ENCODE measurements at places on chromosomes 2 and 18.

- no peak for DNase-seq
Measured at GRCh38 chr18:32763293-32763692, 9.5 kb downstream of the KLHL14 start.

- DNase-seq = no peak
Measured at GRCh38 chr2:181613241-181613640, 43.7 kb downstream of the CERKL start.

GRCh38 chr2:235951493-235951892 lies 216.7 kb downstream of the GBX2 start:
- DNase-seq = no peak

DNA sequence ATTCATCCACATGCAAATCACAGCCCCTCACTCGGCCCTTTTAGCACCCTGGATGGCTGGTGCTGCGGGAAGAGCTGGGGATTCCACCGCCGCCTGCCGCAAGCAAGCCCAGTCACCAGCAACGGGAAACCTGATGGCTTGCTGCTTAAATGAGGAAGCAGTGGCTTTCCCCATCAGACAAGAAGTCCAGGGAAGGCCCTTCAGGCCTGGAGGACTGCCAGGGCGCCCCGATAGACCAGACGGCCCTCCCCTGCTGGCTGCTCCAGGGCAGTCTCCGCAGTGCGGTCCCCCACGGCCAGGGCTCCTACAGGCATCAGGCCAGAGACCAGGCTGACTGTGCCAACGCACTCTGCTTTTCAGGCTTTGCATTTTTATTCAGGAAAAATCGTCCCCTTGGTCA lies 439.1 kb downstream of the EIPR1 start:
- no peak for DNase-seq

- DNase-seq = no peak
Measured at GRCh38 chr2:20675701-20676352, 8.9 kb downstream of the GDF7 start.

DNA sequence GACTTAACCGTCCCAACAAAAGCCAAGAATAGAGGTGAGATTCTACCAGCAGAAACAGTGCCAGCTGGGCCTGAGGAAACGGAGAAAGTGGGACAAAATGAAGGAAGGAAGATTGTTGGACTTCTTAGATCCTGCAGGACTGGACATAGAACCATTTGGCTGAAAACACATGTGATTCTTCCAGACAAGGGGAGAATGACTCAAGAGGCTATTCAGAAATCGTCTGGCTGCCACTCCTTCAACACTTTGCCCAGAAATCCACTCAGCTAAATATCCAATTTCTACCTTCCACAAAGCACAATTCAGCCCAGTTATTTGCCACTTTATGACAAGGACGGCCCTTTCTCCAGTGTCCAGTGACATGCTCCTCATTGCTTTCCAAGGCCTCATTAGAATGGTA lies 61.6 kb downstream of the SNORC start:
- DNase-seq = no peak

DNA sequence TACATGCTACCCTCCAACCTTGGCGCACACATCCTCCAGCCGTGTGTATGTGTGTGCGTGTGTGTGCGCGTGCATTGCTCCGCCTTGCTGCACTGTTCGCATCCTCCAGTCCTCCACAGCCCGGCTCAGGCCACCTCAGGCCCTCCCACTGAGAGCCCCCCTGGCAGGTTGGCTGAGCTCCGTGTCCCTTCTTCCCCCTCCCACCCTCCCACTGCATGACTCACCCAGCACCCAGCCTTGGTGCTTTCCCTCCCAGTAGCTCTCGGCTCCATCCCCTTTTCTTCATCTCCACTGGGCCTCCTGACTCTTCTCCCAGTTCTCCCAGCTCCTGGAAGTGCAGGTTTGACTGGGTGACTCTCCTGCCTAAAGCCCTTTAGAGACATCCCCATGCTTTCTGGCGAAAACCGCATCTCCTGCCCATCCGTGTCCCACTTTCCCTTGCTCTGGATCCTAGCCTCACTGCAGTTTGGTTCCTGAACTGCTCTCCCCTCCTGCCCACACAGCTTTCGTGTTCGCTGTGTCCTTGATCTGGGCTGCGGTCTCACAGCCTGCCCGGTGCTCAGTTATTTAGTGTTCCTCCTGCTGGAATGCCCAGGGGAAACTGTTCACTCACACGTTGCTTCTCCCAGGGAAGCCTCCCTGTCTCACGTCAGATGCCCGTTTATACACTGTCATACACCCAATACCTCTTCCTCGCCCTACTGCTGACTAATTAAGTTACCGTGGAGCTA lies 4.9 kb downstream of the TMEM177 start:
- no peak for DNase-seq

GRCh38 chr18:14781671-14782070 lies 33.7 kb downstream of the ANKRD30B start:
- DNase-seq = no peak

DNA sequence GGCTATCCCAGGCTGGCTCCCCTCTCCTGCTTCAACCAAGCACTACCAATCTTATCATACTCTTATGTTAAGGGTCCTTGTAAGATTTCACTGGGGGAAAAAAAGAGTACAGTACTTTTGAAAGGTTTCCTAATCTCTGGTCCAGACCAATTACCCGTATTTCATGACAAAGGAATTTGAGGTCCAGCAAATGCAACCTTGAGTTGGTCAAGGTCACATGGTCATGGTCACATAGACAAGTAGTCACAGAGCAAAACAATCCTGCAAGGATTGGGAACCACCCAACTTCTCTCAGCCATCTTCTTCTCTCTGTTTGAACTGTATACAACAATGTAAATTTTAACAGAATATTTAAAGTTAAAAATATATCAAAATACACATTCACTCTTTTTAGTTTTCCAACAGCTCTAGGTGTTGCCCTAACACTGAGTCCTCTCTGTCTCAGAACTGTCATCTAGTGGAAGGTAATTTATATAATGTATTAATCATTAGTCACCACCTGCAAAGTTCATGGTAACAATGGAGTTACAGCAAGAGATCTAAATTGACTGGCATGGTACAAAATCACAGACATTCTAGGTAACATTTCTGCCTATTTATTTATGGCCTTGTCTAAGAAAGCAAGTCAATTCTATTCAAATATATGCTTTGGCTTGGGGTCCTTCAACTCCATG lies 21.5 kb downstream of the DTNB start:
- no peak for DNase-seq

DNA sequence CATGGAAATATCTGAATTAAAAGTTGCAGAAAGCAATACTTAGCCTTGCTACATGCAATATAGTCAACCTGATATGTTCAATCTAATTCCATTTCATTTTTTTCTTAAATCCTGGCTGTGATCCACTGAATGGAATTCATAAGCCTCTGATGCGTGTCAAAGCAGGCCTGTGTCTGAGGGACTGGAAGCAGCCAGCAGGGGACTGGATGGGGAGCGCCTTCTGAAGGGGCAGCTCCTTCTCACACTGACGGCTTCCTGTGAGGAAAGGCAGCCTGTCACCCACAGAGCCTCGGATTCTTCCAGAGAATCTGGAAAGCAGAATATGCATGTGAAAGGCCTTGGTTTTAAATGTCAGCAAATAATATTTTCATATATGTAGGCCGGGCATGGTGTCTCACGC lies 73.5 kb downstream of the KCNF1 start:
- no peak for DNase-seq

DNA sequence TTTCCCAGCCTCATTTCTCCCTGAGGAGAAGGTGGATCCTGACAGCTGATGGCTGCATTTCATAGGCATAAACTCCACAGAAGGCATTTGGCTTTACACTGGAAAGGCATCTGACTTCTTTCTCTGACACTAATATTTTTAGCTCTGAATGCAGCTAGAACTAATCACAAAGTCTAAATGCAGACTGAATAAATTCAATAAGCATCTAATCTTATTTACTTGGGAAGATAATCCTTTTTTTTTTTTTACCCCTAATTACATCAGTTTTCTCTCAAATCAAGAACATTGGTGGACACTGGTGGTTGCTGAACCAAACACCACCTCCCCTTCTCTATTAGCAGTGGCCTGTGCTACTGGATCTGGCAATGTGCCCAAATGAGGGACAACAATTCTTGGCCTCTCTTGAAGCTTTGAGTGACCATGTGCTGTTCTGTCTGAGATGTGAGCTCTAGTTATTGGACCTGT lies 50.9 kb upstream of the CD226 start:
- no peak for DNase-seq

DNA sequence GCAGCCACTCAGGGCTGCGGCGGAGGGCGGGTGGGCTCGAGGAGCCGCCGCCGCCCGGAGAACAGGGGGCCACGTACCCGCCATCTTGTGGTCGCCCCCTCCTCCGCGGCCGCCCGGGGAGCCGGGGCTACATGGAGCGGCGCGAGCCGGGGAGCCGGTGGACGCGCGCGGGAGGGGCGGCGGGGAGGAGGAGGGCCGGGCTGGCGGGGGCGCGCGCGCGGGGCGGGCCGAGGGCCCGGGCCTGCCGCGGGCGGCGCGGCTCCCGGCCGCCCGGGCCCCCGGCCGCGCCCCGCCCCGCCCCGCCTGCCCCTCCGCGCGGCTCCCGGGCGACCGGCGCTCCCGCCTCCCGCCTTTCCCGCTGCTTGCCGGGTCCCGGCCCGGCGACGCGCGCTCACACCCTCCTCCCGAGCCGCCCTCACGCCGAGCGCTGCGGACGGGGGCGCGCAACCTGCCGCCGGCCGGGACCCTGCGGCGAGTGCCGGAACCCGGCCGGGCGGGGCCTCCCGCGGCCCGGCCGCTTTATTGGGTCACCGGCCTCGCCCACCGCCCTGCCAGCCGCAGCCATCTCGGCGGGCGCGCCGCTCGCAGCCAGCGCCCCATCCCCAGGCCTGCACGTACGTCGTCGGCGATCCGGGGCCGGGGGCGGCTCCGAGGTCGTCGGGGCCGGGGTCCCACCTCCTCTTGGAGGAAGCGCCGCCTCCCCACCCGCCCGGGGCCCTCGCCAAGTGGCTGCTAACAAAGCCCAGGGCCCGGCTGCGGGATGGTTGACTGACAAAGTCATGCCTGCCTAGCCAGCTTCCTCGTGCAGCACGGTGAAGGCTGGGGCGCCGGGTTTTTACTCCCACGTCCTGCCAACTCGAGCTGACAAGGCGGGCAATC lies at the start of gene PPP4R1:
Gene PPP4R1 (minus strand): TSS at position 159 of the 879 bp plus-strand sequence. CDS start 75 bp downstream, at position 84.
- no peak for DNase-seq

GRCh38 chr2:145199042-145199441 lies 679.1 kb upstream of the ZEB2 start:
- DNase-seq = no peak

GRCh38 chr2:96801786-96802595 lies 14.1 kb upstream of the CNNM3 start:
- DNase-seq = no peak

GRCh38 chr2:216222650-216223352 lies 113.7 kb downstream of the XRCC5 start:
- DNase-seq = peak; percentile 76

GRCh38 chr2:165205865-165206264 lies 2.0 kb upstream of the SCN3A start:
- DNase-seq = no peak

GRCh38 chr18:61530681-61531080 lies 197.5 kb downstream of the CDH20 start:
- no peak for DNase-seq

GRCh38 chr2:17646081-17646554 lies 105.6 kb downstream of the VSNL1 start:
- DNase-seq = peak; percentile 70

DNA sequence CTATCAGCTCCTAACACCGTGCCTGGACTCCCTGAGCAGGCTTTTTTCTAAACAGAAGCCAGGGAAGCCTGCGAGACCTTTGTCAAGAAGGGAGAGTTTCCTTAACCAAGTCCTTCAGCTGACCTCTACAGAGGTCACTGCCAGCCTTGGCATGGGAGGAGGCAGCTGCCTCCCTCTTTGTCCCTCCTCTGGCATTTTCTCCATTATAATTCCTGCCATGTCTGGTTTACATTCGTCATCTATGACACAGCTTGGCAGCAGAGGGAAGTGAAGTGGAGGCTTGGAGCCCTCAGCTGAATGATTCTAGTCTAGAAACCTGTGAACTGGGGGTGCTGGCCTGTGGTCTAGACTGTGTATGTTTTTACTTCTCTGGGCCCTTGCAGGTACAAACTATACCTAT lies 22.5 kb downstream of the LIPG start:
- DNase-seq = no peak

GRCh38 chr2:233416706-233417105 lies 62.4 kb downstream of the DGKD start:
- no peak for DNase-seq

GRCh38 chr2:46350029-46350689 lies 53.0 kb downstream of the EPAS1 start:
- DNase-seq = peak; percentile 60

DNA sequence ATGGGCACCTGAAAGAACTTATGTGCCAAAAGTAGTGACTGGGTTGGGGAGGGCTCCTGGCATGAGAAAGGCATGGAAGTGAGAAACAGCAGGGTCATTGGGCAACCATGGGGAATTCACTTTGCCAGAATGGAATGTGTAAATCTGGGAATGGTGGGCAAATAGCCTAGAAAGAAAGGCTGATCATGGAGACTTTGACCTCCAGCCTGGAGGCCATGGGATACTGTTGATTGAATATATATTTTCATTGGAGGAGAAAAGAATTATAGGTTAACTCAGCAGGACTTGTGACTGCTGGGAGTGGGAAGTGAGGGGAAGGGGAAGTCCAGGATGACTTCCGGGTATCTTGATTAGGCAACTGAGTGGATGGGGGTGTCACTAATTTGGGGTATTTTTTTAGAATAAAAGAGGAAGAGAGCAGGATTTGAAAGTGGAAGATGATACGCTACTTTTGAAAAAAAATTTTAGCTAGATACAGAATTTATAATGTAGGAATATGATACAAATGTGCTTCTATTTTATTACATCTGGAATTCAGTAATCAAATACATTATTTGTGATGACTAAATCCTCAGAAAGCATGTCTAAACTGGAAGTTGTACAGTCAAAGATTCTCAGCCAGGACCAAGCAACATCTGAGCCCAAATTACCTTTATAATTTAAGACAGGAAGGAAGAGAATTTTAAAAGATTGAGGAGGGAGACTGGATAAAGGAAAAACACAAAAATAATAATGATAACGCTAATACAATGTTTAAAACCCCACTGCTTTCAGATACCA lies 116.2 kb downstream of the GATA6 start:
- no peak for DNase-seq

GRCh38 chr18:35345460-35345921 lies 1.3 kb upstream of the ZNF24 start:
- no peak for DNase-seq

DNA sequence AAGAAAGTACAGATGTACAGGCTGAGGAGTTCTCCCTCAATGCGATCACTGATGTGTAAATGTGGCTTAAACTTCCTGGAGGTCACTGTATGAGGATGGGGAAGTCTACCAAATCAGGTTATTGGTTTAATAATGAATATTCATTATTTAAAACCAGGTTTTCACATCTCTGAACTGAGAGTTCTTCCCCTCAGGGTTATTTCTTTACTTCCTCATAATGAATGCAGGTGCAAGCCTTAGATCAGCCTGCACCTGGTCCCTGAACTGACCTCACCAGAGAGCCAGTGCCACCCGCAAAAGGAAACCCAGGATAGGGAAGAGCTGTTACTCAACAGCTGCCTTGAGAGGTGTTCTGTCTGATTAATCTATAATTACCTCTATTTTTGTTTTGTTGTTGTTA lies 369.0 kb downstream of the EPHA4 start:
- no peak for DNase-seq

- no peak for DNase-seq
Measured at GRCh38 chr2:173191601-173192000, 116.0 kb downstream of the MAP3K20 start.

All from kidney capillary endothelial cell (primary cell).